Suppressor macrophage treated with lipopolysaccharide for 4 hours (primary cell): ENCODE measurements at places on chromosomes 5 and 9.

DNA sequence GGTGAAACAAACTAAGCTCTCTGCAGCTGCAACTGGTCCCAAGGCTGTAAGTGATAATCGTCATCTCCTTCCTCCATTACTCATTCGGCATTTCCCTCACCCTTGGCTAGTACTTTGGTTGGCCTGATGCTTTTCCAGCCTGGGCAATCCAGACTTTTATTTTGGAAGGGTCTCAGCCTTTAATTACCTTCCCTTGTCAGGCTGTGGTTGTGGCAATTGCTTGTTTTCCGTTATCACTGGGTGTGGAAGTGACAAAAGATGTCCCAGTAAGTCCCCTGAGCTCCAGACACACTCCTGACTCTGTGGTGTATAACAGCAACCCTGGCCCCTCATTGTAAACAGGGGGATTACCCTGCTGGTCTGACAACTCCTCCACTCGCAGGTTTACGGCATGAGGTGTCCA is 6.3 kb upstream of the FAF2 start:
- DNase-seq: peak; percentile 9

DNA sequence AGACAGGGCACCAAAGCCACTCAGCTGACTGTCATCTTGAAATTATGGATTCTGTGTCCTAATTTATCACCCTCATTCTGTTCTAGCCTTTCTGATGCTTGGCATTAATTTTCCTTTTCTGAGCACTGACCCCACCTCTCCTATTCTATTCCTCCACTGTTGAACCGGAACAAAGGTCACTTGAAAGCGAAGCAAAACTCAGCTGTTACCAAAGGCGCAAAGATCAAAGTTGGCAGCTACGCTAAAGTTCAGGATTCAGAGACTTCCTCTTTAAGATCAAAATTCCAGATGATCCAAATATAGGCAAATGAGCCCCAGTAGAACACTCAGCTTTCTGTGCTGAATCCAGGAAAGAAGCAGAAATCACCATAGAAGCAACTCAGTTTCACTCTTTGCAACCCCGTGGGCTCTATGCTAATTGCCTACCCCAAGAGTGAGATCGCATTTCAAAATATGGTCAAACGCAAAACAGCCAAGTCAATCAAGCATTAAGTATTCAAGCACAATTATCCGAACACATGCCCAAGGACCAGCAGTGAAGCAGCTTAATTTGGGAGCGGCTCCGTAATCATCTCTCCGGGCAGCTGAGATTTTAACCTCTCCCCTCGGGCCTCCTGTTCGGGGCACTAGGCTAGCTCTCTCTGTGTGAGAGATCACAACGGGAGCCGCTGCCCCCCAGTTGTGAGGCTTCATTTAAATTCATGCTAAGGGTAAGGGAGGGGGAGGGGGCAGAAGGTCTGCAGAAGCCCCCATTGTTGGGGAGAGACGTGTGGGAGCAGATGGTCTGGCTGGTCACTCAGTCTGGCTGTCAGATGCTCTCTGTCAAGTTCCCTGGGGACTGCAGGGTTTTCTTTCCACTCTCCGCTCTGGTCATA is 288.6 kb downstream of the ELAVL2 start:
- DNase-seq: no peak

GRCh38 chr5:50726475-50727148 is 60.2 kb downstream of the PARP8 start:
- DNase-seq: no peak

- DNase-seq: no peak
These were observed 68.4 kb downstream of the NRG2 start for GRCh38 chr5:139974661-139975060.

DNA sequence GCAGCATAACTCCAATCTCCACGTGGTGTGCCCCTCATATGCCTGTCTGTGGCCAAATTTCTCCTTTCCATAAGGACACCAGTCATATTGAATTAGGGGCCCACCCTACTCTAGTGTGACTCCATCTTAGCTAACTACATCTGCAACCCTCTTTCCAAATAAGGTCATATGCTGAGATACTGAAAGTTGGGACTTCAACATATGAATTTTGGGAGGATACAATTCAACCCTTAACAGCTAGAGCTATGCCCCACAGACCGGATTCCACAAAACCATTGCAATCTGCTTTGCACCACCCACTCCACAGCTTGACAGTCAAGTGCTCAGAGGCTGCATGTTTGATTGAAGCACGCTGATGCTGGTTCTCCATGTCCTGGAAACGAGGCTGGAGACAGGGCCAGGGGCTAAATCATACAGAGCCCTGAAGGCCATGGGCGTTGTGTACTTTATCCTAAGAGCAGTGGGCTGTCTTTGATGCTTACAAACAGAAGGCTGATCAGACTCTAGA is 122.8 kb downstream of the MTX3 start:
- DNase-seq: no peak

DNA sequence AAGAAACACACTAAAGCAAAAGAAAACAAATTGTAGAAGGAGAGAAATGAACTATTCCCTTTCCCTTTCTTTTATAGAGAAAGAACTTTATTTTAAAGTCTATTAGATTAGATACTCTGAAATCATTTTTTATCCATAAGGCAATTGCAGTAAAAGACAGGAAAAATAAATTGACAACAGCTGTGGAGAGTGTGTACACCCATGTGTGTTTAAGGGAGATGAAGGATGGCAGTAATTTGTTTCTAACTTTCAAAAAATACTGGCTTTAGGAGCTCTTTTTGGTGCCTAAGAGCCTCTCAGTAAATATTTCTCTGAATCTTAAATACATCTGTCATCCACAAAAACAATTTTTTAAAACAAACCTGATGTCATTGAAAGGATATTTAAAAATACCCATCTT is 18.3 kb upstream of the ARL14EPL start:
- DNase-seq: no peak

- DNase-seq: no peak
These were observed 83.8 kb upstream of the ERCC6L2 start for GRCh38 chr9:95791695-95792094.

DNA sequence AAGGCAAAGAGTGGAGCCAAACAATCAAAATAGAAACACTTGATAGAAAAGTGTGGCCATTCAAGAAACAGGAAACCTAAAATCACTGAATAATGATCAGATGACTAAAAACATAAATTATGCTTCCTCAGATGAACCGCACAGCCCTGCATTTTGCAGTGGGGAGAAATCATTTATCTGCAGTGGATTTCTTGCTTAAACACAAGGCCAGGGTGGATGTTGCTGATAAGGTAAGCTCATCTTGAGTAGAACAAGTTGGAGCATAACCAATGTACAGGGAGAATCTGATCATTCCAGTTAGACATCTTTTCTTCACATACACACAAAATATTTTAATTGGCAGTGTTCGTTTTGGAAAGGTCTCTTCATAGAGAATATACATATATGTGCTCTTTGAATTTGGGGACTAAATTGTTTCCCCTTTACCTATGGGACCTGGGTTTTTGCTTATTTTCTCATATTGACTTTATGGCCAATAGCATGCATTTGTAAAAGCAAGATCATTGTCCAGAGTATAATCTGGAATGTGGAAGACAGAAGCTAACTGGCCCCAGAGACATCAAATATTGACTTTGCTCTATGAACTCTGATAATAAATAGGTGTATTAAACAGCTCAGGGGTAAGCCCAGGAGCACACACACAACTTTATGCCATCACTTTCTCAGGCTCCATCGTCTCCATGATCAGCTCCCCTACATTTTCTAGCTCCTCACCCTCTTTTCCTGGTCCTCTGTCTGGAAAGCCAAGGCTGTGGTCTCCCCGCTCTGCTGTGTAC is 9.1 kb downstream of the ANKDD1B start:
- no peak for DNase-seq

DNA sequence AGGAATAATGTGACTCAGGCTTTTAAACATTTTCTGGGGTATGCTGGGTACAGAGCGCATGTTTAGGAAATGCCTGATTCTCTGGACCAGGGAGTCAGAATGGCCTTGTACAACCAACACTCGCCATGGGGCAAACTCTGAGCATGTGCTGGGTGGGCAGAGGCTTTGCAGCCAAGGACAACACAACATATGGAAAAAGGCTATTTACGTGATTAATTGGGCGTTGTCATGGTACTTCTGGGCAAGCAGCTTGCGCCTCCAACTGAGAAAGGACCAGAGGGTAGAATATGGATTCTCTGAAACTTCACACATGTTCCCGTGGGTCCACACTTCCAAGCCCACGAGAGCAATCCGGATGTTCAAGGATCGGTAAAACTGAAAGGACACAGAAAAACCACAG is 49.1 kb downstream of the NIPAL4 start:
- DNase-seq: no peak

DNA sequence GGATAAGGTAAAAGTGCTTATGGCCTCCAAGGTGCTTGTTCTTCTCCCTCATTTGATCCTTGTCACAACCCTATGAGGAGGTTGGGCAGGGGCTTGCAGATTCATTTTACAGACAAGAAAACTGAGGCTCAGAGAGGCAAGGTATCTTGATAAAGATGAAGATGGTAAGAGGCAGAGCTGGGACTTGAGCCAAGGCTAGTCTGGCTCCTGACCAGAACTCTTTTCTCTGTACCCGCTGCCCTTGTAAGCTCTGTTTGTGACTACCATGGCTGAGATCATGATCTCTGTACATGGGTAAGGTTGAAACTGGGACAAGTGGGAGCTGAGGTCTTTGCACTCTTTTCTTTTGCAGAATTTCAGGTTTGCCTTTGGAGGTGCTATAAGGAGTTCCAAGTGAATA is 33.6 kb downstream of the SEC61B start:
- no peak for DNase-seq

- DNase-seq: no peak
These were observed 129.0 kb downstream of the FAM174A start for GRCh38 chr5:100664140-100664539.
